ENCODE measurements at places on chromosomes 2 and 18.

GRCh38 chr2:223854741-223855140, 17.4 kb upstream of the AP1S3 start:
- DNase-seq, result no peak

GRCh38 chr2:217277646-217278398, 418.0 kb upstream of the TNP1 start:
- peak; percentile 57 for DNase-seq

GRCh38 chr2:209619782-209620181, 151.8 kb upstream of the UNC80 start:
- DNase-seq, result no peak

GRCh38 chr2:104854498-104855220, 744 bp downstream of the POU3F3 start:
- no peak for DNase-seq

GRCh38 chr18:44537526-44537925, 143.2 kb upstream of the SETBP1 start:
- DNase-seq, result no peak

DNA sequence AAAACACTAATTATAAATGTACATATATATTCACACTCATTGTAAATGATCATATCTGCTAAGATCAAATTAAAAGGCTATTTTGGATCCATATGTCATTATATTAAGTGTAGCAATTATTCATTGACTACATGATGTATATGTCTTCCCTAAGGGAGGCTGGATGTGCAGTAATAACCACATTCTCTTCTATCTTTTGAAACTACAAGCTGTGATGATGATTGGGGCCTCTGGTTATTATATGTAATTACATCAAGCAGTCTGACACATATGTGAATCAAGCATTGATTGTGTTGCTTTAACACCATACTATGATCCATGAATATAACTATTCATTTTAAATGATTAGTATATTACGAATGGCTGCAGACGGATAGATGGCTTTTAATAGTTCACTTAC, 1973.4 kb downstream of the SUCLG1 start:
- DNase-seq, result no peak

GRCh38 chr2:200340508-200341224, 34.2 kb downstream of the SPATS2L start:
- DNase-seq, result no peak

- no peak for DNase-seq
These were observed 22.5 kb upstream of the NEDD4L start for GRCh38 chr18:58021504-58021903.

DNA sequence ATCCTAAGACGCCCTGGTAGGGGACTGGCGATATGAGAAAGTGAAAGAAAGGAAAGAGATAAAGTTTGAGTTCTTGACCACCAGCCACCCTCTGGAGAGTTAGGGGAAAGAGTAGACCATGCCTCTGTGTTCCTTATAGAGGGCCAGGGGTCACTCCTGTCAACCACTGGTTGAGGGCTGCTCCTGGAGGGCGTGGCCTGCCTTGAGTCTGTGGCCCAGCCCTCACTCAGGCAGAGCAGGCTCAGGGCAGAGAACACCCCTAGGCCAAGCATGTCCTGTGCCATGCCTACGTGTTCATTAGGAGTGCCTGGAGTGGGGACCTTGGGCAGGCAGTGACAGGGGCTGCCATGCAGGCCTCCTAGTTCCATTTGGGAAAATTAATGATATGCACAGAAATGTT, 161.1 kb upstream of the EPB41L3 start:
- DNase-seq, result no peak

DNA sequence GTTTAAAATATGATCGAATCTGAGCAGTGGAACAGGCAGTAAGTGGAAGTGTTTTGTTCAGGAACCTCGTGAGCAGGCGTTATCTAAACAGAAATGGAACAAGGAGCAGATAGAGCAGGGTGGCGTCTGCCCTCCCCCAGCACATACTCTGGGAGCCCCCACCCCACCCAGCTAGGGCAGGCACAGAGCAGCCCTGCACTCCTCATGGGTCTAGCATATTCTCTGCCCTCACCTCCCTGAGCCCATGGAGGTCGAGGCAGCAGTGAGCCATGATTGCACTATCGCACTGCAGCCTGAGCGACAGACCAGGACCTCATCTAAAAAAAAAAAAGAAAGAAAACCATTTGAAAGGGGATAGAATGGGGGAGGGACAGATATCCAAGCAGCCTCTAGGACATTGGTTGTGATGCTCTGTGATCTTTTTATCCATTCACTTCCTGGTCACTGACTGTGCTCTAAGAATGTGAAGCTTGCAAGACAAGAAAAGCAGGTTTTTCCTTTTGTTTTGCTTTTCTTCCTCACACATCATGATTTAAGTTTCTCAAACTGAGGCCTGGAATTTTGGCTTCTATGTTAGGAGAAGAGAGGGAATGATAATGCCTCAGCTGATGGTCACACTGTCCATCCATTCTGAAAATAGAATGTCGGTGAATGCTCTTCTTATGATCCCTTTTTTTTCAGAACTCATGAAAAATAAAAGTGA, 3.1 kb downstream of the MLPH start:
- peak; percentile 29 for DNase-seq

DNA sequence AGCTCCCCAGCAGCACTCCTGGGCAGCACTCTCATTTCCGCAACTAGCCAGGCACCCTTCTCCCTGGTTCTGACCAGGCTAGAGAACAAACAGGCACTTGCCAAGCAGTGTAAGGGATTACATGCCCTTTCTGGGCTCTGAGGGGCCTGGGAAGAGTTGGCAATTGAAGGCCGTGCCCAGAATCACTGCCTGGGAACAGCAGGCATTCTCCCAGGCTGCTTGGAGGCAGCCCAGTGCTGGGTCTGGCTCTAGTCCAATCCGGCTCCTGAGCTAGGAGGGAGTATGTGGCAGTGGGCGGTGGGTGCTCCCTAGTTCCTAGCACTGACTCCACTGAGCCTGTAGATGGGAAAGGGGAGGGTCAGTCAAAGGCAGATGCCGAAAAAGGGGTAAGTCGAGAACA, 34.1 kb upstream of the SP3 start:
- DNase-seq, result no peak

GRCh38 chr2:191321861-191322662, 76.9 kb downstream of the MYO1B start:
- peak; percentile 6 for DNase-seq

GRCh38 chr2:202643012-202643858, 8.5 kb downstream of the FAM117B start:
- no peak for DNase-seq
